ENCODE measurements at places on chromosomes 1 and 21.

- no peak for DNase-seq
Measured at GRCh38 chr1:221204055-221204833, 325.0 kb downstream of the HLX start.

DNA sequence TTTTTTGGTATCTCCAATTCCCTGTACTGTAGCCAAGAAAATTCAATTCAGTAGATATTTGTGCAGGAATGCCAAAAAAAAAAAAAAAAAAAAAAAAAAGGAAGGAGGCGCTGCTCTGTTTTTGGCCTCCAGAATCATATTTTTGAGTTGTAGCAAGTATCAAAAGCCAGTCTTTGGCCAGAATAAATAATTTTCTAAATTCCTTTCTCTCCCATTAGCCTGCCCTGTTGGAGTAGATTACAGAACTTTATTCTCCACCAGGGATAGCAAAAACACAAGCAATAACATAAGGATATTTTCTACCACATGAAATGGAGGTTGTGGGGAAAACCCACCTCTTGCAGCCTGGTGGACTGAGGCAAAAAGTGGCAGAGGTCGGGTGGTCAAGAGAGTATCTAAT is 2.4 kb upstream of the CYP4X1 start:
- no peak for DNase-seq

GRCh38 chr1:23126200-23126599 is 42.5 kb downstream of the LUZP1 start:
- DNase-seq, result no peak

DNA sequence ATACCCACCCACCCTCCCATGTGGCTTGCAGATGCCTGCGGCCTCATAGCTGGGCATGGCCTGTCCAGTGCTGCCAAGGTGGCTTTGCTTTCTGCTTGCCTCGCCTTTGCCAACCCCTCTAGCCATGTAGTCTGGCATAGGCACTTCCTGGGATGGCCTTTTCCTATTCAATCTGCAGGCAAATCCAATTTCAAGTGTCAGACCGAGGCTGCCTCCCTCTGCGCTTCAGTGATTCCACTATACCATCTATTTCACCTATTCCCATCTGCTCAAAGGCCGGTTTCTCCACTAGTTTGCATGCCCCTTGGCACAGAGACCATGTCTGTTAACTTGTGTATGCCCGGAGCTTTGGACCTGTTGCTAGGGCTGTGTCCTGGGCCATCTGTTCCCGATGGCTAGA is 3.8 kb upstream of the ZBTB21 start:
- no peak for DNase-seq

DNA sequence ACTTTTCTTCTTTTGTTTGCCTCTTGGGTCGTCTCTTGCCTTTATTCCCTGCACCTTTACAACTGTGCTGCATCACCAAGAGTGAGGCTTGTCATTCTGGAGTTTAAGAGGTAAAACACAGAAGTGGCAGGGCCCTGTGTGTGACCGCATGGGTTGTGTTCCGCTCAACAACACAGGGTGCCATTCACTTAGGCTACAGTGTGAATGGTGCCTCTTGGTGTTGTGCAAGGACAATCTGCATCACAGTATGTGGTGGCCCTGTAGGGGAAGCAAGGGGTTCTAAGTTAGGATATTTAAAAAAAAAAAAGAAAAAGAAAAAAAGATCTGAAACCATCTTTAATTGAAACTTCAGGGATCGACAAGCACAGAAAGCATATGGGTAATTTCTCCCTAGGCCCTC is 38.2 kb downstream of the BRINP2 start:
- no peak for DNase-seq

DNA sequence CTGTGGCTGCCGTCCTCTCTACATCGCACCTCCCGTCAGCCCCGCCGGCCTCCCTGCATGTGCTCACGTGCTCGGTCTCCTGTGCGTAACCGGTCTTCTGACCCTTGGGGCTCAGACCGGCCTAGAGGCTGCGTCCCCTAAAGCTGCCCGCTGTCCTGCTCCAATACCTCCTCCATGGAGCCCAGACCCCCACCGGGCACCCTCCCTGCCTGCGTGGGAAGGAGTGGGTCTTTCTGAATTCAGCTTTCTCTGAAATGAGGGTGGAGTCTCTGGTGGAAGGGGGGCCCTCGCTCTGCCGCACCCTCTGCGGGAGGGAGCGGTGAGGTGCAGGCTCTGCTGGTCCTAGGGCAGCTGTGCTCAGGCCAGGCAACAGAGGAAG is 18.7 kb upstream of the POFUT2 start:
- no peak for DNase-seq

DNA sequence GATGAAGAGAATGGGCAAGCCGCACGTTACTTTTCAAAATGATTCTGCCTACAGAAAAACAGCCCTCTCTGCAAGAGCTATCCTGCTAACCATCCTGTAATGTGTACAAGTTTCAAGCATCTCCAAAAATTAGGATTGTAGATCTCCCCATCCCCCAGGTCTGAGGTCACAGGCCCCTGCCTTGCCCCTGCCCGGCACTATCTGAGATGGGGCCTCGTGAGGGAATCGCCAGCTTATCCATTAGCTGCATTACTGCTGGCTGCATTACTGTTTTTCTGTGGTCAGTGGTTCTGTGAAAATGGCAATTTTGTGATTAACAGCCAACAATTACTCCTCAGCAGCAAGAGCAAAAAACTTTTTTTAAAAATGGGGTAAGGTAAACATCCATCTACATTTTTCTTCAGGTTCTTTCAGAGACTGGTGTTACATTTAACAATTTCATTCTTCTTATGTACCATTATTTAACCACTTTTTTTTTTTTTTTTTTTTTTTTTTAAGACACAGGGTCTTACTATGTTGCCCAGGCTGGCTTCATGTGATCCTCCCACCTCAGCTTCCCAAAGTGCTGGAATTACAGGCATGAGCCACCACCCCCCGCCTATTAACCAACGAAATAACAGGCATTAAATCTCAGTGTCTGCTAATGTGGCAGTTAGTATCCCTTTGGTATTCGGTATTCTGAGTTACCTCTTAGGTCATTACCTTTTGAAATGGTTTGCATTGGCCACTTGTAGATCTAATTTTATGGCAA is 83.8 kb downstream of the MRPL37 start:
- DNase-seq, result no peak

- no peak for DNase-seq
Measured at GRCh38 chr1:96536581-96536980, 185.0 kb upstream of the PTBP2 start.

GRCh38 chr1:149962039-149962647 is 25.5 kb upstream of the MTMR11 start:
- peak; percentile 76 for DNase-seq

Measured in EL (cell line).